ENCODE measurements at places on chromosomes 11 and 22.

GRCh38 chr11:117618982-117619355, 178.0 kb downstream of the DSCAML1 start:
- no peak for DNase-seq

GRCh38 chr11:97905101-97905500, 1115.6 kb upstream of the CNTN5 start:
- no peak for DNase-seq

DNA sequence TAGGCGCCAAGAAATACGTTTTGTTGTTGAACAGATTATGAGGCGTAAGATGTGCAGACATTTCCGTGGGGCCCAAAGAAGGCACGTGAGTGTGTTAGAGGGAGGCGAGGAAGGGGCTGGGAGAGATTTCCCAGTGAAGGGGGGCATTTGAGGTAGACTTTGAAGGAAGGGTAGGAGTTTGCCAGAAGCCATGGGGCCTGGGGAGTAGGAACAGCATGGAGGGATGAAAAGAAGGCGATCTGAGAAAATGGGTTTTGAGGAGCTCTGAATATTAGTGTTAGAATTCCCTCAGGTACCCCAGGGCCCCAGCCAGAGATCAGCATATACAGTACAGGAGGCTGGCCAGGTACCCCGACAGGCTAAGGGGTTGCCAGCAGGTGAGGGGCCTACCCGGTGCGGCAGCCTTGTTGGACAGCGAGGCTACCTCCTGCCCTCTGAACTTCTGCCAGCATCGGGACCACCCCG, 414 bp upstream of the MIEF1 start:
- no peak for DNase-seq

- no peak for DNase-seq
These were observed at the start of gene PHF21B for GRCh38 chr22:45009606-45010531. Gene PHF21B, minus strand, starts transcription at chr22:45010005. Its CDS starts 456 bp downstream, at chr22:45009549.

- DNase-seq = no peak
These were observed 38.3 kb upstream of the LRRC55 start for GRCh38 chr11:57143459-57143858.

GRCh38 chr11:90525962-90526361, 303.1 kb upstream of the CHORDC1 start:
- DNase-seq = no peak

GRCh38 chr11:50412832-50413231, 380.2 kb downstream of the OR4C45 start:
- no peak for DNase-seq

- no peak for DNase-seq
These were observed 67.0 kb downstream of the TRMU start for GRCh38 chr22:46402505-46402904.
